Activated CD4-positive, alpha-beta T cell treated with anti-CD3 and anti-CD28 coated beads, Interleukin-2, amount 10 ng/mL, durations not matched to agents 24 days and 14 days (primary cell): ENCODE measurements at places on chromosomes 5 and 9. TPM values are rescaled to one million over a fixed set of nuclear protein-coding genes. Genes with fewer than 3 reads are reported as not detected.

GRCh38 chr9:81814794-81815464, 113.3 kb upstream of the SPATA31D4 start:
- no peak for DNase-seq

JAKMIP2 gene
- 1.2 and 1.6 TPM in 2 replicates for total RNA-seq

DNA sequence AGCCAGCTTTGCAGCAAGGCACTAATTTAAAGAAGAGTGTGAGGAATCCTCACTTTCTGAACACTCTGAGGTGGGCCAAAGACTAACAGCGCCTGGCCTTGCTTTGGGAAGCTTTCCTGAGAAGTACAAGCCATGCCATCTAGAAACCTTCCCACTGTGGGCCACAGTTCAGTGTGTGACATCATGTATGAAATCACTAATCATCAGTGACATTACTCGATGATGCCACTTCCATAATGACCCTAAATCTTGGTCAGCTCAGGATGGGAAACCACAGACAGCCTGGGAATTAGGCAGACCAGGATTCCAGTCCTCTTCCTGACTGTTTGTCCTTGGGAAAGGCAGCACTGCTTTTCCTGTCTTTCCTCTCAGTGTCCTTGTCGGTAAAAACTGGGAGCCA, 54.2 kb upstream of the HSPA9 start:
- no peak for DNase-seq

DNA sequence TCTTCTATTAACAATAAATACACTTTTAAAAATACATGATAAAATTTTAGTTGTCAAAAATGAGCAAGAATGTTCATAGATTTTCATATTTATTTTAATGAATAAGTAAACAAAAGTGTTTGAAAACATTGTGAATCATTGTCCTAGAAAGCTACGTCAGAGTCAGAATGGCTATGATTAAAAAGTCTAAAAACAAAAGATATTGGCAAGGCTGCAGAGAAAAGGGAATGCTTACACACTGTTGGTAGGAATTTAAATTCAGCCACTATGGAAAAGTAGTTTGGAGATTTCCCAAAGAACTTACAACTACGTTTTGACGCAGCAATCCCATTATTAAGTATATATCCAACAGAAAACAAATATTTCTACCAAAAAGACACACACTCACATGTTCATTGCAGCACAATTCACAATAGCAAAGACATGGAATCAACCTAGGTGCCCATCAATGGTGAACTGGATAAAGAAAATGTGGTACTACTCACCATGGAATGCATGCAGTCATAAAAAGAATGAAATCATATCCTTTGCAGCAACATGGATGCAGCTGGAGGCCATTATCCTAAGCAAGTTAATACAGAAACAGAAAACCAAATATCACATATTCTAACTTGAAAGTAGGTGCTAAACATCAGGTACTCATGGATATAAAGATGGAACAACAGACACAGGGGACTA, 49.2 kb upstream of the FBXL17 start:
- no peak for DNase-seq

DNA sequence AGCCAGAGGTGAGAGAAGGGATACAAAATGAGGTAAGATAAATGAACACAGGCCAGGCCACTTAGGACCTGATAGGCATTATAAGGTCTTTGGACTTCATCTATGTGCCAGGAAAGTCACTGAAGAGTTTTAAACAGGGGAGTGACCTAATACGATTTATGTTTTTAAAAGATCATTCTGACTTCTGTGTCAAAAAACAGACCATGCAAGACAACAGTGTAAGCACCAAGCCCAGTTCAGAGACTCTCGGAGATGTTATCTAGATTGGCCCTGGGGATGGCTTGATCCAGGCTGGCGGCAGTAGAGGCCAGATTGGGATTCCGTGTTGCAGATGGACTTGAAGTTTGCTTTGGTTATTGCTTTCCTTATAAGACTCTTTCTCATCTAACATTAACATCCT, 43.0 kb upstream of the DPYSL3 start:
- DNase-seq: no peak

DNA sequence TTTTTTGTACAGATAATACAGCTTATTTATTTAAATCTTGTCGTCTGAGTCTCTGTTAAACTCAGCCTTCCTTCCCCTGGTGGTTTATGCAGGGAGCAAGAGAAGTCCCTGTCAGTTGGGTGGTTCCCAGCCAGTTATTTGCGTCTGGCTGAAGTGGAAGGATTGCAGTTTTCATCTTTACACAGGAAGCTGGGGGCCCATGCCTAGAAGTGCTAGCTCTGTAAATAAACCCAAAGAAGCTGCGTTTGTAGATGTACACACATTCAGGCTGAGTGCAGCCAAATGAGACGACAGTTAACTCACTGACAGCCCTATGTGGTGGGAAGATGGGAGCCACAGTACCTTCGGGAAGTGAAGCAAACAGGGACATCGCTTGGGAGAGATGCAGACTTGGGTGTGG, 122.1 kb downstream of the SAXO1 start:
- DNase-seq: no peak

DNA sequence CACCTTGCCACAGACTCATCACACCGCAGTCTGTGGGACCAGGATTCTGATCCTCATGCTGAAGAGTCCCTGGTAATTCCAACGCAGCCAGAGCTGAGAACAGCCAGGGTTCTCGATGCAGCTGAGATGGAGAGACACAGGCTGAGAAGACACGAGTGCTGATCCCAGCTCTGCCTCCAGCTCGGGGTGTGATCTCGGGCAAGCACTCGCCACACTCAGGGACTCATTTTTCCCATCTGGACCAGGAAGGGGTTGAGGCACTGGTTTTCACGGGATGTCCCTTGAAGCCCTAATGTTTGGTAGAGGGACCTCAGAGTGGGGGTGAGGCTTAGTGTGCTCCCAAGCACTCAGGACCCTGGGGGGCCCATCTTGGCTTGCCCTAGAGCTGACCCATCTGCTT, 200.4 kb downstream of the CDK5RAP2 start:
- DNase-seq: no peak

ACOT12 gene
- total RNA-seq: not detected in 2 replicates

DNA sequence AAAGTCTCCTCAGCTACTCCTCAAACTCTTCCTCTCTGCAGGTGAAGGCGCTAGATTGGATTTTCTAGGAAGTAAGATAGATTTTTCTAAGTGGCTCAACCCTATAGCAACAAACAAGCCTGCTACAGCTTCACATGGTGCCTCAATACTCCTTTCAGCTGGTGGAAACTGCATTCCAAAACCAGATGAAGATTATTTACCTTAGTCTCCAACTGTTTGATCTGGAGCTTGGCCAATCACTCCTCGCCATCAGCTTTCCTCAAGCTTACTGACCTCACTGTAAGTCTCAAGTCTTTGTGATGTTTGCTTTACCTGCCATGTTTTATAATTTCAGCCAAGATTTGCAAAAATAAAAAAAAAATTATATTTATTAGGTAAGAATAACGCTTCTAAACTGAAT, 622.4 kb downstream of the CHSY3 start:
- DNase-seq: no peak
